T-helper 17 cell (primary cell): ENCODE measurements at places on chromosomes 13 and 19. TPM values are rescaled to one million over a fixed set of nuclear protein-coding genes. Genes with fewer than 3 reads are reported as not detected.
A peak's percentile ranks its signal among the peaks of the same experiment; 100 is the strongest.

Gene CCDC9
- 53.7 TPM for total RNA-seq

DNA sequence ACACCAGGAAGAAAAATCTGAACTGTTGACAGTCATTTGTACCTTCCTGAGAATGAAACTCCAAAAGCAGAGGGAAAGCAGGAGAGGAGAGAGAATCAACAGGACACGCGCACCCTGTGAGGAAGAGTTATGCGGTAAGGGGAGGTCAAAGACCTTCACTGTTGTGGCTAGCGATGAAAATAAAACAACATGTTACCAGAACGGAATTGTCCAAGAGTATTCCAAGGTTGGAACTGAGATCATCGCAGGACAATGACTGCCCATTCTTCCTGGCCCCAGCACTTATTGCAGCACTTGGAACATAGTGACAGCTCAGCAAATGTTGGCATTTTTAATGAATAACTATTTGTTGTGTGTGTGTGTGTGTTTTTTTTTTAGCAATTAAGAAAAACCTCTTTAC lies 176.0 kb upstream of the TSC22D1 start:
- no peak for DNase-seq
- H3K4me1 ChIP-seq: peaks cover 4% of the 10 kb centered on the region
- no peaks in the 10 kb centered on the region for H3K36me3 ChIP-seq
- no peaks in the 10 kb centered on the region for H3K27me3 ChIP-seq

DNA sequence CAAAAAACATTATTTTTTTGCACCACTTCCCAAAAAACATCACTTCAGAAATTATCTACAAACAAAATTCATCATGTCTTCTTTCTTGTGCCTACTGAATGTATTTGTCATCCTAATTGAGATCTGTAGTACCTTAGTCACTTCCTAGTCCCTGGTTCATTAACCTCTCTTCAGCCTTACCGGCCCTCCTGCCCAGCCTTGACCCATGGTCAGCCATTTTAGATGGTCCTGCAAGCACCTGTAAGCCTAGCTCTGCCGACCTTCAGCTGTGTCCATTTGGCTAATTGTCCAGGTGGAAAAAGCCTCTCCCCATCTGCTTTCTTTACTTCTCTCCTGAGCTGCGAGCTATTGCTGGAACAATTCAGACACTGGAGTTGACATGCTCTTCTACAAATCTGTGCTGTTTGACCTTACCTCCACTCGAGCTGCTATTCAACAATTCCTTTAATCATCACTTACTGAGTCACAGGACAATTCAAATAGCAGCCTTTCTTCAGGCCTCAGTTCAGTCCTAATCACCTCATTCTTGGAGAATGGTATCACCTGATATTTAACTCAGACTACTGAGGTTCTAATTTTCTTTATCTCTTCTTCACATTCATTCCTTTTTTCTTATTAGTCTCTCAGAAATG lies 882.5 kb downstream of the PCDH9 start:
- H3K27me3 ChIP-seq: no peaks in the 10 kb centered on the region
- H3K27ac ChIP-seq: no peak overlapping the region
- no peaks in the 10 kb centered on the region for H3K36me3 ChIP-seq
- no peak overlapping the region for H3K4me3 ChIP-seq

GRCh38 chr13:38421590-38422560 lies 72.2 kb downstream of the UFM1 start:
- no peaks in the 10 kb centered on the region for H3K36me3 ChIP-seq
- H3K4me1 ChIP-seq: no peaks in the 10 kb centered on the region
- H3K27ac ChIP-seq: no peak overlapping the region

DNA sequence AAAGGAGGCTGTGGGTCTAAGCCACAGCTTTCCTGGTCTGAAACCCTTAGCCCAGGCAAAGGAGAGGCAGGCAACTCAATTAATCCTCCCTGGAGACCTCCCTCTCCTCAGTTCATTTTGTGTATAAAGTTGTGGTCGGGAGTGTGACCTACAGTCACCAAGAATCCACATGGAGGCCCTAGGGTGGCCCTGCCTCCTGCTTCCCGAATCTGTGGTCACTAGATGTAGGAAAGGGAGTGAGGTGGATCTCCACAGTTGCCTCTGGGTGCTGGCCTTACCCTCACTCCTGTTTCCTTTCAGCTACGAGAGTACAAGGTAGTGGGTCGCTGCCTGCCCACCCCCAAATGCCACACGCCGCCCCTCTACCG lies 1.3 kb downstream of the RPL18A start:
- peaks cover 23% of the 10 kb centered on the region for H3K4me1 ChIP-seq
- H3K36me3 ChIP-seq: peaks cover 2% of the 10 kb centered on the region
- H3K27me3 ChIP-seq: no peaks in the 10 kb centered on the region
- peak overlapping the region; percentile 97 for H3K4me3 ChIP-seq

DNA sequence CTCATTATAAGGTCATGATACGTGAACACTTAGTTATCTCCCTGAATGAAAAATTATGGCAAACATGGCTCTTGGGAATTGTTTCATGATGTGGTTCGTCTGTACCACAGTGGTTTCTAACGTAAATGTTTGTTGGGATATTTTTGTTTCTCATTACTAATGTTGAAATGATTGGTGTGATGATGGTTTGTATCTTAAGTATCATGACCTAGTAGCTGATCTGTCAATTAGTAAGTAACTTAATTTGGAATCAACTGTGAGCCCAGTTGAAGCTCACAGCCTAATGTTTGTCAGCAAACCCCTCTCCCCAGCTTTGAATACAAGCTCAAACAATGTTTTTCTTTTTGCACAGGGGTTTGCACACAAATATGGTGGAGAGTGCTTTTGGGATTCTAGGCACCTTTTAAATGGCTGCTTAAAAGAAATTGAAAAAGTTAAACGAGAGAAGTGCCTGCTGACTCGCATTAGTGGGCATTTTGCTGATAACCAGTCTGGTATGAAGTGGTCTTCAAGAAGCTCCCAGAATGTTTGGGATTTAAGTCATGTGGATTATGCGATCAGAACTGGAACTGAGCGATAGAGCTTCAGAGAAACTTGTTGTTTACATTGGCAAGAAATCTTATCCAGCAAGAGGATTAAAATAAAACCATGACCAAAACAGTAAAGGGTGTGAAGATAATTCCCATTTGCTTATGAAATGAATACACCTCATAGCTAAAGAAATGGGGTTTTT lies 68.2 kb downstream of the LMO7 start:
- DNase-seq: no peak
- no peaks in the 10 kb centered on the region for H3K36me3 ChIP-seq
- peak overlapping the region; percentile 39 for H3K27ac ChIP-seq
- no peaks in the 10 kb centered on the region for H3K27me3 ChIP-seq
- H3K4me1 ChIP-seq: peaks cover 7% of the 10 kb centered on the region

GRCh38 chr13:36275190-36276002 lies 22.2 kb downstream of the CCDC169 start:
- H3K27me3 ChIP-seq: peaks cover 14% of the 10 kb centered on the region
- H3K4me3 ChIP-seq: no peak overlapping the region
- H3K36me3 ChIP-seq: peaks cover 4% of the 10 kb centered on the region
- no peak for DNase-seq
- no peak overlapping the region for H3K27ac ChIP-seq

- peaks cover 3% of the 10 kb centered on the region for H3K4me1 ChIP-seq
- no peak for DNase-seq
- peaks cover 57% of the 10 kb centered on the region for H3K27me3 ChIP-seq
- peak overlapping the region; percentile 64 for H3K4me3 ChIP-seq
- H3K27ac ChIP-seq: no peak overlapping the region
Observed at GRCh38 chr13:96993634-96994016, 651 bp downstream of the OXGR1 start.

Gene RGCC
- 283 TPM for total RNA-seq

GRCh38 chr13:51004918-51005460 lies 95.4 kb downstream of the RNASEH2B start:
- peaks cover 41% of the 10 kb centered on the region for H3K27me3 ChIP-seq
- no peak overlapping the region for H3K27ac ChIP-seq
- no peaks in the 10 kb centered on the region for H3K4me1 ChIP-seq
- no peak overlapping the region for H3K4me3 ChIP-seq
- peaks cover 3% of the 10 kb centered on the region for H3K36me3 ChIP-seq

DNA sequence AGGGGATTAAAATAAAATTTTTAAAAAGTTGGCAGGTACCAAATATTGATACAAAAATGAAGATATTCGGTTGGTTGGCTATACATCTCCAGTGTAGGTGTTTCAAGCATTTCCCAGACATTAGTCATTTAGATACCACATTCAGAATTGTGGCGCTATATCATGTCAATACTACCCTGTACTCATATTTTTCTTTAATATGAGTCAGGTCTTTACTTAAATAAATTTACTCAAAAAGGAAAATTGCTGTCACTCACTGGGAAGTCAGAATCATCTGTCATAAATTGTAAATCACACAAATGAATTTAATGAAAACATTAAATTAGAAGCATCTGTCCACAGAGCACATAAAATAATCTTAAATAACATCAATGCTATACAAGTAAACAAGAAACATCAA lies 134.2 kb downstream of the TSHZ3 start:
- no peak overlapping the region for H3K4me3 ChIP-seq
- no peak for DNase-seq
- H3K27ac ChIP-seq: peak overlapping the region; percentile 97
